ENCODE measurements at places on chromosomes 16 and 17. TPM values are rescaled to one million over a fixed set of nuclear protein-coding genes. Genes with fewer than 3 reads are reported as not detected.

GRCh38 chr16:12961626-12962025 lies 60.2 kb downstream of the SHISA9 start:
- H3K4me3 ChIP-seq: no peak overlapping the region
- H3K27ac ChIP-seq: no peak overlapping the region
- no peak for DNase-seq

- H3K4me3 ChIP-seq: no peak overlapping the region
- no peak overlapping the region for H3K27ac ChIP-seq
- no peaks in the 10 kb centered on the region for H3K4me1 ChIP-seq
Measured at GRCh38 chr17:5557485-5557884, 26.8 kb downstream of the NLRP1 start.

DNA sequence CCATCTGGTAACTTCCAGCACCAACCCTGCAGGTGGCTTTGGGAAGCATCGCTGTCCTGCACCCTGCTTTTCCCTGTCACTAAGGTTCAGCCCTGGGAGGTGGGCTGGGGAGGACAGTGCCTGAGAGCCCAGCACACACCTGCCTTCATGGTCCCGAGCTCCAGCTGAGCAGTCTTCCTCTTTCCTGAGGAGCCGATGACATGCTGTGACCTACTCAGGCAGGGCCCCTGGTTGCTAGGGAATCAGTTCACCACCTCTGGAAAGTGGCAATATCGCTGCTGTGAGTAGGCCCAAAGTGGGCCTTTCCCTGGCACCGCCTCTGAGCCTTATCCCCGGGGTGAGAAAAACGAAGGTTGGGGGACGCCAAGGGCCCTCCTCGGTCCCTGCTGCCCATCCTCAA lies 17.9 kb downstream of the ST3GAL2 start:
- no peak overlapping the region for H3K4me3 ChIP-seq
- H3K27ac ChIP-seq: no peak overlapping the region
- H3K27me3 ChIP-seq: no peaks in the 10 kb centered on the region
- no peak for DNase-seq
- peaks cover 88% of the 10 kb centered on the region for H3K4me1 ChIP-seq
- H3K36me3 ChIP-seq: peaks cover 5% of the 10 kb centered on the region

DNA sequence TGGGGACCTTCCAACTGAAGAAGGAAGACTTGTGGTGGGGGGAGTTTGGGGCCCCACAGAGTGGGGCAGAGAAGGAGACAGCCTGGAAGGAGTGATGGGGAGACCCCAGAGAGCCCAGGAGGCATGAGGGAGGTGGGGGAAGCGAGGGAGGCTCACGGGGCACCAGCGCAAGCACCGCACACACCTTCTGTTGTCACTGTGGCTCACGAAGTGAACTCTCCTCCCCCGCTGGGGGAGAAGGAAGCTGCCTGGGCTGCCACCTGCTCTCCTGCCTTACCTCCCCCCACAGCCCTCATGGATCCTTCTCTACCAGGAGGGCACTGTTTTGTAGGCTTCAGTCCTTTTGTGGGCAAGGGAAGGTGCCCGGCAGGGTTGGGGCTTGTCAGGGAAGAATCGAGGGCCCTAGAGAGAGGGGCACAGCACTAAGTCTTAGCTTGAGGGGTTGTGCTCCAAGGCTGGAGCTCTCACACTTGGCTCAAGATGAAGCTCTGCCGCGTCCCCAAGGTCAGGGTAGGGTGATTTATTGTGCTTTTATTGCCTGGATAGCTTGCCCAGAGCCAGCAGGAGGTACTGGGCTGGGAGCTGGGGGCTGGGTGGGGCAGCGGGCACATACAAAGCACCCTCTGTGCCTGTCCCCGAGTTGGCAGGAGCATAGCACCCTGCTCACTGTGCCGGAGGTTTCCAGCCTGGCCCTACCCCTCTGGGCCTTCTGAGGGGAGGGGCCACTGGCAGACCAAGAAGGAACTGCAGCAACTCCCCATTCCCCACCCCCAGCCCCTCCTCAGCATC lies 4.6 kb upstream of the STARD3 start:
- H3K27ac ChIP-seq: no peak overlapping the region
- peaks cover 89% of the 10 kb centered on the region for H3K4me1 ChIP-seq
- DNase-seq: no peak
- H3K4me3 ChIP-seq: no peak overlapping the region
- H3K27me3 ChIP-seq: peaks cover 15% of the 10 kb centered on the region
- H3K36me3 ChIP-seq: no peaks in the 10 kb centered on the region

DNA sequence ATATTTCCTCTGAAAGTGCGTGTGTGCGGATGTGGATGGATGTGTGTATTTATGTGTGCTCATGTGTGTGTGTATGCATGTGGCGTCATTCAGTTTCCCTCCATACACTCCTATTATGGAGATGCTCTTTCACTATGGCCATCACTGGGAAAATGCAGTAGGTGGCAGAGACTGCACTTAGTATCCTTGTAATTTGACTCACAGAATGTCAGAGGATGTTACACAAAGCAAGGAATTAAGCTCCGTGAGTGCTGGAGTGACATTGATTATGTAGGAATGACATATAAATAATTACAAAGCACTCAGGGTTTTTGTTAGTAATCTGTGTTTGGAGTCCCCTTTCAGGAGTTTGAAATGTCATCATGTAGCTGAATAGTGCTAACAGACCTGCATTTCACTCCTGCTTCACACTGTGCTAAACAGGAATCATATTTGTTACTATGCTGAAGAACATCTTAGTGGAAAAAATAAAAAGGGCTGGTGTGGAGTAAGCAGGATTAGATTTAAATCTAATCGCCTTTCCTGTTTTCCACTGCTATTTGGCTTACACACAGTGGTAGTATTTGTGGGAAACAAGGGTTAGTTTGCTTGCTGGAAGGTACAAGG lies 59.6 kb downstream of the HS3ST4 start:
- no peaks in the 10 kb centered on the region for H3K27me3 ChIP-seq
- H3K4me3 ChIP-seq: no peak overlapping the region
- no peaks in the 10 kb centered on the region for H3K4me1 ChIP-seq
- DNase-seq: no peak
- H3K36me3 ChIP-seq: no peaks in the 10 kb centered on the region
- no peak overlapping the region for H3K27ac ChIP-seq

Gene HS3ST3A1
- total RNA-seq: 2.9 TPM
